ENCODE measurements at places on chromosomes 3 and 15.

- DNase-seq, result no peak
These were observed 51.9 kb upstream of the OTOL1 start for GRCh38 chr3:161444694-161445077.

DNA sequence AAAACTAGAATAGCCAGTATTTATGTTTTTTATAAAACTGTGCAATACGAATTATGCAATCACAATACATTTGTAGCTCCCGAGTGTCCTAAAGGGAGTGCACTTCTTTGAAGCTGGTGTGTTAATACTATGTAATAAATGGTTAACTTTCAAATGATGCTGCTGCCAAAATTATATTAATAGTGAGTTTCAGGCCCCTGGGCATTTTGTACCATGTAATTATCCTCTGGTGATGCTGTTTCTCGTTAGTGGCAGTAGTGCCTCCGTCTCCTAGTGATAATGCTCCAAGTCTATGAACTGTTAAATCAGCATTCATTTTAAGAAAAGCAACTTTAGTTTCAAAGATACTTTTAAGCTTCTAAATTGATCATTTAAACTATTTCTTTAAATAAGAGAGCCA lies 132.7 kb upstream of the BHLHE40 start:
- no peak for DNase-seq

GRCh38 chr3:183878071-183878470 lies 6.6 kb downstream of the PARL start:
- no peak for DNase-seq

GRCh38 chr15:63944681-63944955 lies 101.7 kb downstream of the DAPK2 start:
- DNase-seq, result no peak

DNA sequence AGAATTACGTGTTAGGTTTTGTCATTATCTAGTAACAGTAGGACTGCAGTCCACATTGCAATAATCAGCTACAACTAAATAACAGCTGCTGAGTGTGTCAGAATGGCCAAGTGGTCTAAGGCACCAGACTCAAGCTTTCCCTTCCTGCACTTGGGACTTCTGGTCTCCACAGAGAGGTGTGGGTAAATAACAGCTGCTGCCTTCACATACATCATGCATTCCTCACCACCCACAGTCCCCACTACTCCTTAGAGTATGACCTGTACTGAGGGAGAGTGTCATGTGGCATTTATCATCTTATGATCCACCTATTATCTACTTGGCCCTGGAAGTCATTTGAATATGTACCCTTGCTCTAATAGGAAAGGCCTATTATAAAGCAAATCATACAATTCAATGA lies 22.2 kb upstream of the ZMAT3 start:
- DNase-seq, result no peak

- no peak for DNase-seq
These were observed 6.0 kb downstream of the LINS1 start for GRCh38 chr15:100595964-100596363.

All from stimulated activated CD8-positive, alpha-beta memory T cell treated with anti-CD3 and anti-CD28 coated beads, Interleukin-15, amount 100 ng/mL, for 4 hours (primary cell).